SHP77 (cell line): ENCODE measurements at places on chromosomes 5 and 9.
A peak's percentile ranks its signal among the peaks of the same experiment; 100 is the strongest.

DNA sequence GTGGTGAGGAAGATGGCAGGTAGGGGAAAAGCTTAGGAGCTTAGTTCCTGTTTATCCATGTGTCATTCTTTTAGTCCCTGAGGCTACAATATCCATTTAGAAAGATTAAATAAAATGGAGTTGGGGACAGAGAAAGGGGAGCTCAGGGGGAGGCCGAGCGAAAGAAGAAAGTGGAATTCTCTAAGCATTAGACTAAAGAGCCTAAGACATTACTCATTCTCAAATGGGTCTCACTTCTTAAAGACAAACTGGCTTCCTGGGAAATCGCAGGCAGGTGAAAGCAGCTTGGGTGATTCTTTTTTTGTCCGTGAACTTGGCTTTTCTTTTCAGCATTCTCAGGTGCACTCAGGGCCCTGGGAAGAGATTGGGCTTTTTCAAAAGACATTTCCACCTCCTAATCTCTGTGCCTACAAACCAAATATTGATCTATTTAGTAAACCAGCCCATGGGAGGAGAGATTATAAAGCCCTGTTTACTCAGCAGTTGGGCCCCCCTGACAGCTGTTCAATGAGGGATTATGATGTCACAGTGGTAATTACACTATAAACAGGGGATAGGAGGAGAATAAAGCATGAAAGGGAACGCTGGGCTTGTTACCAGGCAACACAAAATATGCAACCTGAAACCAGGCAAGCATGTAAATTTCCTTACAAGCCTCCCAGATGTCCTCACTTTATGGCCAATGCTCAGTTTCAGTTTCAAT is 584.0 kb downstream of the ACTL7B start:
- peak; percentile 94 for DNase-seq

GRCh38 chr9:110900456-110900855 is 137.8 kb downstream of the LPAR1 start:
- no peak for DNase-seq

- no peak for DNase-seq
Observed at GRCh38 chr5:154766558-154767281, 11.5 kb downstream of the LARP1 start.

DNA sequence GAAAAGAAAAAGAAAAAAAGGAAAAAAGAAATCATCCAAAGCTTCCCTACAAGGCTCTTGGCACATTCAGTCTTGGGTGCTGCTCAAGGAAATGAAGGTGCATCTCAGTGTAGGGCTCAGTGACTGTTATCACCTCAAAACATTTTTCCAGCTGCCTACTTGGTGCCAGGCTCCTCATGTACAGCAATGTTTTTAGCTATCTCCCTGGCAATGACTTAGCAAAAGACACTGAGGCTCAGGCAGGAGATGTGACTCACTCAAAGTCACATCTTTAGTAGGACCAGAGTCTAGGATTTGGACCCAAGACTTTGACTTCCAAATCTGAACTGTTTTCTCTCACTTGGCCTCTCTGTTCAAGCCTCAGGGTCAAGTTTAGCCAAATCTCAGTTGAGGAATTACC is 264.2 kb downstream of the CRB2 start:
- no peak for DNase-seq

DNA sequence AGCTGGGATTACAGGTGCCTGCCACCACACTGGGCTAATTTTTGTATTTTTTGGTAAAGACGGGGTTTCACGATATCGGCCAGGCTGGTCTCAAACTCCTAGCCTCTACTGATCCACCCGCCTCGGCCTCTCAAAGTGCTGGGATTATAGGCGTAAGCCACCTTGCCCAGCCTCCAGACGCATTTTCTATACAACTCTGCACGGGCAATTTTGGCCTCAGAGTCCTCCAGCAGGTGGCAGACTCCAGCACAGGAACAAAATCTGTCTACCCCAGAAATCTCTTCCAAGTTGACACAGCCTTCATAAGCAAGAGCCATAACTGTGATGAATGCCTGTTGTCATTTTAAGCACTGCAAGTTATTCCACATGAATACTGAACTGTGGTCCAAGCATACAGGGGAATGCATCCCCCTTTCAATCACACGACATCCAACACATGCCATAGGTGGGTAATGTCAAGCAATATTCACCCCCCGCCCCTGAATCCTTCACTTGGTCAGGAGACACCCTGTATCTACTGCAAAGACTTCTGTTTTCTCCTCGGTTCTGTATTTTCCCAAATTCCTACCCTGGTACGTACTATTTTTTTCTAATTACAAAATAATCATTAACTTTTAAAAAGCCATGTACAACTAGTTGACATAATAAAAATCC is 50.8 kb downstream of the ALDH7A1 start:
- DNase-seq: peak; percentile 32

GRCh38 chr5:111589316-111589715 is 77.0 kb upstream of the STARD4 start:
- DNase-seq: no peak

DNA sequence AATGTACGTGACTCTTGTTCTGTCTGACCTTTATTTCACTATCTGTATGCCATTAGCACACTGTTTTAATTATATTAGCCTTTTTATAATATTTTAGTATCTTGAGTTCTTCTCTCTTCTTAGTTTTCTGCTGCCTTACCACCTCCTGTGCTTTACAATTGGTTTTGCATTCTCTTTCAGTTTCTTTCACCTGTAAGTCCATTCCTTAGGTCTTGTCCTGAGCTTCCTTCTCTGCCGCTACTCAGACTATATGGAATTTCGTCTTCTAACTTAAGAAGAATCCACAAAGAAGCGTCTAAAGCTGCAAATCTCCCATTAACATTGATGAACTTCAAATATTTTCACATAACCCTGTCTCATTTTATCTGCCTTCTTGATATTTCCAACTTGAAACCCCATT is 642.9 kb downstream of the MAT2B start:
- DNase-seq: no peak

DNA sequence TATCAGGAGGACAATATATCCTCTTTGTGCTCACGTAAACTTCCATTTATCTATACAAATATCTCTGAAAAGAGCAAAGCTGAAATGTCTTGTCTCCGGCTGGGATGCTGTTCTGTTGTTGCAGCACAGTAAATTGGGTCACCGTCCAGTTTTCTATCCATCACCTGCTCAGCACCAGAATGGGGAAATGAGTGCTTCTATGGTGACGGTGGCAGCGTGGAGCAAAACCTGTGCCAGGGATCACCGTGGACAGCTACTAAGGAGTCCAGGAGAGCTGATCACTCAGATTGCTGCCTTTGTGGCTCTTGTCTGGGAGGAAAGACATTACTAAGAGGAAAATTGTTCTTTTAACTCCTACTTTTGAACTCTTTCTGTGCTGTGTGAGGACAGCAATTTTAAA is 531.6 kb downstream of the PSAT1 start:
- no peak for DNase-seq

DNA sequence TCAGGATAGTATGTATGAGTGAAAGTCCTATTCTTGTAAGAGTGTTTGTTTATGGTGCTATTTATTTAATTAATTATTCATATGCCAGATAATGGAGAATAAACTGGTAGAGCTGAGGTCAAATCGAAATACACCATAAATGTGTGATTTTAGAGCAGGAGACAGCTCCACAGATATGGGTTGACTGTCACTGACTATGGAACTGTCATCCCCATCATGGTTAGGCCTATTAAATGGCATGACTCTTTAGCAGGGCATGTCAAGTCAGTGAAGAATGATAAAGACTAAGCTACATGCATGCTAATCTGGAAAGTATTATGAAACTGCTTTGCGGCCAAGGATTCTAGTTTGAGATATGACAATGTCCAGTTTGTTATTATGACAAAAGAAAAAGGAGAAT is 658.6 kb downstream of the ISL1 start:
- DNase-seq: no peak

DNA sequence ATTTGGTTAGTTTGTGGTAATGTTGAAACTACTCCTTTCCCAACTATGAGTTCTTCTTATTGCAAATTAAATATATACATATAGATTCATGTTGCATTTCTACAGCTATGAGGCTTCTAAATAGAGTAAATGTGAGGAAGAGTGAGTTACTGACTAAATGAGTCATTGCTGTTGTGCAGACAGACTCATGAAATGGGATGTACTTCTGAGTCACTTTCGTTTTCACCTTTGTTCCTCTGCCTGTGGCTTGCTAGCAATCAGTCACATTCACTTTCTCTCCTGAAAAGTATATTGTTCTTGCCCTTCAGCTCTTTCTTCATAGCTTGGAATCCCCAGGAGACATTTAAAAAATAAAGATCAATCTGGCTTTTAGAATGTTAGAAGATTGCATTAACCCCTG is 295.5 kb upstream of the SMC2 start:
- peak; percentile 18 for DNase-seq

GRCh38 chr9:109918339-109919163 is 138.6 kb downstream of the PALM2AKAP2 start:
- DNase-seq: no peak

- no peak for DNase-seq
Observed at GRCh38 chr9:135655317-135655716, 7.8 kb upstream of the LCN9 start.
